Mucosa of gallbladder (tissue), 1 donor: ENCODE measurements at places on chromosomes 4 and X.

GRCh38 chrX:154698630-154699248, 45.4 kb upstream of the CTAG2 start:
- DNase-seq: no peak

- no peak for DNase-seq
Measured at GRCh38 chr4:14008494-14008893, 381.0 kb upstream of the BOD1L1 start.

DNA sequence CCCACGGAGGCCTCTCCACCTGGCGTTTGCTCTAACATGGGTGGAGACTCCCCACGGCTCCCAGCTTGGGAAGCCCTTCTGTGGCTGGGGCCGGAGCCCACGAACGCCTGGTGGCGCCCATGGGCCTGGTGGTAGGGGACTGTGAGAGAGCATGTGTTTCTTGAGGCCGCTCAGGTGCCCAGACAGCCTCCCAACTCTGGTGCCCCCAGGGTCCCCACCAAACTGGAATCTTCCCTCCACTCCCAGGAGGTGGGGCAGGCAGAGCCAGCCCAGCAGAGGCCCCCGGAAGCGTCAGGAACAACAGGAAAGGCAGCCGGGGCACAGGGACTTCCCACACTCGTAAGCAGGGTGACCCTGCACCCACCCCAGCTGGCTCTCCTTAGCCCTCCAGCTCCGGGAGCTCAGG, 33.3 kb upstream of the FGFR3 start:
- DNase-seq: no peak

DNA sequence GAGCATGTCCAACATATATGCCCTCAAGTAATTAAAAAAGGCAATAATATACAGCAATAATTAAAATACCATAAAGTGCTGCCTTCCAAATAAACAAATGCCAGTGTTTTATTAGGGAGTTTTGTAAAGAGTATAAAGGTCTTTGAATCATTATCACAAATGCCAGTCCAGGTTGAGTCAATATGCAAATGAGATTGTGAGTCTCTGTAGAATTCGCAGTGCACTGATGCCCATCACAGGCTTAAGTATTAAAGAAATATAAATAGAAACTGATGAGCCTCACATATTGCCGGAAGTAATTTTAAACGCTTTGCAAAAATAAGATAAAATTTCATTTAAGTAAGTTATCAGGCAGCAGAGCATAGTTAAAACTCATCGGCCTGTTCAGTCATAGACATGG, 205.0 kb upstream of the TECRL start:
- no peak for DNase-seq

DNA sequence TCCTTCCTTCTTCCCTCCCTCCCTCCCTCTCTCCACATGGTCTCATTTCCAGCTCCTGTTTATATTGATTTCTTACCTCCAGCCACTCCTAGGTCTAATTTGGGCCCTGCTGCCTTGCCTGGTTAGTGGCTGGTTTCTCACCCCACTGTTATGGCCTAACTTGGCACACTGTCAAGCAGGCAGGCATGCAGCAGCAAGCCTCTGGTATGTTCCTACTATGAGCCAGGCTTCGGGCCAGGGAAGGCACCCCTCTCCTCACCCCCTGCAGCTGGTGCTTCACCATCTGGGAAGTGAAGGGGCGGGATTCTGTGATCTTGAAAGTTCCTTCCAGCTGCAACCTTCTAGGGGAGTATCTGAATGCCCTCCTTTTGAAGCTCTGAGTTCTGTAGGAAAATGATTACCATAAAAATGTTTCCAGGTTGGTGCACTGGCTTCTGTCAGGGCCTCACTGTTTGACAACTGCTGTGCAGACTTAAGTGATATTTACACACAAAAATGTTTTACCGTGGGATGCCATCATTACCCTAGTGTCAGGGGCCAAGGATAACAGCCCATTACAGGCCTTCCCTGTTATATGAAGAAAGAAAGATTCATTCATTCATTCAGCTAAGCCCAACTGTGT, 10.1 kb upstream of the VMA21 start:
- DNase-seq: no peak

- no peak for DNase-seq
Measured at GRCh38 chr4:147479786-147480185, 1.1 kb upstream of the EDNRA start.
